ENCODE measurements at places on chromosomes 6 and 20.

GRCh38 chr20:13321416-13321815, 100.3 kb downstream of the ISM1 start:
- no peak for DNase-seq

DNA sequence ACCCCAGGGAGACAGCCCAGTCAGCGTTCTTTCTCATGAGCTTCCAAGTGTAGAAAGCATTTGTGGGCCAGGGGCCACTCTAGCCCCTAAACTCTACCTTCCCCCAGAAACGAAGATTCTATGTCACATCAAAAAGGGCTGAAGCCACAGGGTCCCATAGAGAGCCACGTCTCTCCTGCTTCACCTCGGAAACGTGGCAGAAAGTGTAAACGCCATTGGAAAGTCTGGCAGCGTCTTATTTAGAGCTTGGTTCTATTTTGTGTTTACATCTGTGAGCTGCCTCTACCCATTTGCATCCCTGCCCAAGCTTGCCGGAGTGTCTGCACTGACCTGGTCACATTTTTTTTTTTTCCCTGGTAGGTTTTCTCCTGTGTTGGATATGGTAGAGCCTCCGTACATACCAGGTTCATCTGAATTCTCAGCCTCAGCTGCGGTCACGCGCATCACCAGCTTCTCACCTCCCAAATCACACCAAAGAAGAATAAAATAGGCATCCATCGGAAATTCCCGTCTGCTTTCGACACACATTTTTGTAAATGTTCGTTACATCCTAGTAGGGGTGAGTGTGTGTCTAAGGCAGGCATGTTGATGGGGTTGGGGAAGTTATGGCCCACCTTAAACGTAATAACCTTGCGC, 62.6 kb downstream of the NPEPL1 start:
- no peak for DNase-seq

DNA sequence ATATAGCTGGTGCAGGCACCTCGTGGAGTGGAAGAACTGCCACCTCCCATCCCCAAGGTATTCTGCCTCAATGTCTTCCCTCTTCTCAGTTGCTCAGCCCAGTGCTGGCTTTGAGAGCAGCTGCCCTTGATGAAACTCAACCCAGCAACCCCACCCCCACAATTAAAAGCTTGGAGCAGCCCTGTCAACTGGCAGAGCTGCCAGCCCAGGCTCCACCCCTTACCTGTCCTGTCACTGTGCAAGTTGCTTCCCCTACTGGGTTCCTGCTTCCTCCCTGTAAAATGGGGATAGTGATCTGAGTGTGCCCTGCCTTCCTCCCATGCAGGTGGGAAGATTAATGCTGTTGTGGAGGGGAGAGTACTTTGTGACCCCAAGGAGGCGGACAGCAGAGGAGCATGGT, 4.5 kb downstream of the TMEM63B start:
- DNase-seq: peak; percentile 38

DNA sequence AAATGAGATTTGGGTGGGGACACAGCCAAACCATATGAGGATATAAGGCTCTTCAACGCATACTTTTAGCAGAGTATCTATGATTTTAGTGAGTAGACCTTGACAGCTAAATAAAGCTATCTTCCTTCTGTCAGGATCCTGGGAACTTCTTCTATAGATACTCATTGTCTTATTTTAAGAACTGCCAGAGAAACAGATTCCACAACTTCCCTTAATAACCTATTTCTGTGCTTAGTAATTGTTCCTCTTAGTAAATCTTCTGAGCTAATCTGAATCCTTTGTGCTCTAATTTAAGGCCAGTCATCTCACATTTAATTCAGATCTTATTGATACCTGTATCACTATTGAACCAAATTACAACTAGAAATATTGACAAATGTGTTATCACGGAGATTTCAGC, 64.0 kb upstream of the CEP85L start:
- no peak for DNase-seq

GRCh38 chr6:158843751-158844683, 24.8 kb upstream of the EZR start:
- no peak for DNase-seq

Measured in DMS53 (cell line).